ENCODE measurements at places on chromosomes 16 and 17.
A peak's percentile ranks its signal among the peaks of the same experiment; 100 is the strongest.

GRCh38 chr17:21029036-21029435 lies 13.8 kb downstream of the USP22 start:
- no peak for DNase-seq

GRCh38 chr16:23351360-23351759 lies 49.3 kb downstream of the SCNN1B start:
- DNase-seq: no peak

GRCh38 chr17:49996495-49997300 lies 1.7 kb upstream of the DLX3 start:
- DNase-seq: no peak

DNA sequence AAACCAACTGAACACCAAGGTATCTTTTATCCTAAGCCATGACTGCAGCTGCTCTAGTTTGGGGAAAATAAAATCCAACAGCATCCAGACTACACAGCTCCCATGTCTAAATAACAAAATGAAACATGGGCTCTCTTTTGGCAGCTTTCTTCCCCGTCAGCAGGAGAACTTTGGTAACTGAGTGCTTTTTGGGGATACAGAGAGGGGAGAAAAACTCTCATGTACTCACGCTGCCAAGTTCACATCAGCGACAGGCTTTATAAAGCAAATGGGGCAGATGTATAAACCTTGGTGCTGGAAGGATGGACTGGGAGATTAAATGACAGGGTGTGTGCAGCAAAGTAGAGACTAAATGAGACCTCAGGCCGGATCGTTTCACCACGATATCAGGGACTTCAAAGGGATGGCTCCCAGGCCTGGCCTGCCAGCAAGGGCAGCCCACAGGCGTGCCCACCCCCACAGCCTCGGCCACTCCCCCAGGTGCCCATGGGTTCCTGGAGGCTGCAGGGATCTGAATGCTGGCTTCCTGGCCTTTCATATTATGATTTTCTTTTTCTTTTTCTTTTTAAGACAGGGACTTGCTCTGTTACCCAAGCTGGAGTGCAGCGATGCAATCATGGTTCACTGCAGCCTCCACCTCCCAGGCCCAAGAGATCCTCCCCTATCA lies 174.6 kb downstream of the ZNF423 start:
- DNase-seq: no peak

DNA sequence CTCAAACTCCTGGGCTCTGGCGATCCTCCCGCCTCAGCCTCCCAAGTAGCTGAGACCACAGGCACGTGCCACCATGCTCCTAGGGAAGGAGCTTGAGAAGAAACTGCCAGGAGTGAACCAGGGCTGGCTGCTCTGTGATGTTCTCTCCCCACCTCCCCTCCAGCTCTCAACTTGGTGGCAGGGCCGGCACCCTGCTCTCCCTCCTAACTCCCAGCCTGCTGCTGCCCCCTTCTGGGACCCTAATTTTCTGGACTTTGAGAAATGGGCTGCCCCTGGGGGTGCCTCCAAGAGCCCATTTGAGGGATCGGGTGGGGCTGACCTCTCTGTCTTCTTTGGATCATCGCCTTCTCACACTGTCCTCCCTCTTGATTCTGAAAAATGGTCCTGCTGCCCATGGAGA lies 14.9 kb upstream of the STAT3 start:
- DNase-seq: no peak

GRCh38 chr16:48001324-48001895 lies 154.4 kb downstream of the ABCC12 start:
- DNase-seq: peak; percentile 2

- no peak for DNase-seq
Observed at GRCh38 chr16:57640185-57640584, 11.8 kb downstream of the ADGRG1 start.

DNA sequence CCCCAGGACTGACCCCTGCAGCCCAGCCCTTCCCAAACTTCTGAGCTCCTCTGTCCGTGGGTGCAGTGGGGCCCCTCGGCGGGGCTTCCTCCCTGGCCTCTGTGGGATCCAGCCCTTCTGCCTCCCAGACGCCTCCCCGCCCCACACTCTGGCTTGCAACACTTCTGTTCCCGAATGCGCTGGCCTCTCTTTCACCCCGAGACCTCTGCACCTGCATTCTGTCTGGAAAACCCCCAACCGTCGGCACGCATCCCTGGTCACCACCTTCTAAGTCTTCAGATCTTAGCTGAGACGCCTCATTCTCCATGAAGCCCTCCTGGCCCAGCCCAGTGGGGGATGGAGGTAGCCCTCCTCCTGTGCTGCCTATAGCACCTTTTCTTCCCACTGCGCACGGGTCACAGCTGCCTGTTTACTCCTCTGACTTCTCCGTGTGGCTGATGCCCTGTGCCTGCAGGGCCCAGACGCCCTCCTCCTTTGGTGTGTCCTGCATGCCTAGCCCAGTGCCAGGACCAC lies 26.4 kb downstream of the TMEM235 start:
- no peak for DNase-seq

DNA sequence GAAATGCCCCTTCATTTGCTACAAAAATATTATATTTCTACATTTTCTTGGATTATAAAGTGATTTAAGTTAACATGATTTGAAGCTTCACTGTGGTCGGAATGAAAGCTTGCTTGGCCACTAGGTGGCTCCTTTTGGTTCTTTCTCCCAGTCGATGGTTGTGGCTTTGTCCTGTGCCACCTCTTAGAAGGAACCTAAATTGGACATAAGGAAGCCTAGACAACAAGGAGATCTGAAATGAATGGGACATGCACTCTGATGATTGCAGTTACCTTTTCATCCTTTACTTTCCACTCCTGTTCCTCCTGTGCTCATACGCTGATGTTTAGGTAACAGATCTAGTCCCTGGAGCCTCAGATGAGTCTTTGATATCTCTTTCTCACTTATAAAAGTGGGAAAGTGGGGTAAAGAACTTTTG lies 39.2 kb downstream of the FTO start:
- DNase-seq: no peak

DNA sequence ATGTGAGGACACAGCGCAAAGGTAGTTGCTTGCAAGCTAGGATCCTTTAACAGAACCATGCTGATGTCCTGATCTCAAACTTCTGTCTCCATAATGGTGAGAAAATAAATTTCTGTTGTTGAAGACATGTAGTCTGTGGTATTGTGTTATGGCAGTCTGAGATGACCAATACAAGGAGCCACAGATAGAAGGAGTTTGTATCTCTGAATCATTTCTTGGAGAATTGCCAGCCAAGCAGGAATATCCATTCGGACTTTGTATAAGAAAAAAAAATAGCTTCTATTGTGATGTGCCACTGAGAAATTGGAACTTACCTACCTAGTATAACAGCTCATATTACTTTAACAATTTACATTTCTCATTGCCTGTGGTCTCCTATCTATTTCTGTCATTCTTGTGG lies 447.6 kb upstream of the CA10 start:
- no peak for DNase-seq
